ENCODE measurements at places on chromosomes 12 and 14. TPM values are rescaled to one million over a fixed set of nuclear protein-coding genes. Genes with fewer than 3 reads are reported as not detected.

The TM7SF3 gene
- 116 TPM for polyA plus RNA-seq

The NABP2 gene
- polyA plus RNA-seq: 46.9 TPM

The SERPINA5 gene
- not detected for polyA plus RNA-seq

The NEUROD4 gene
- not detected for polyA plus RNA-seq

The AKAP3 gene
- 0.29 TPM for polyA plus RNA-seq

The OTX2 gene
- polyA plus RNA-seq: not detected

The MDM1 gene
- 13.5 TPM for polyA plus RNA-seq

The TAS2R42 gene
- polyA plus RNA-seq: not detected

The FAM161B gene
- polyA plus RNA-seq: 2.6 TPM

The OLR1 gene
- polyA plus RNA-seq: 13.0 TPM

The HOXC12 gene
- not detected for polyA plus RNA-seq

The PSMC6 gene
- 91.9 TPM for polyA plus RNA-seq

The EIF5 gene
- polyA plus RNA-seq: 477 TPM

The CCDC60 gene
- polyA plus RNA-seq: not detected

The ABCC9 gene
- polyA plus RNA-seq: 2.0 TPM

The ARHGAP9 gene
- 1.2 TPM for polyA plus RNA-seq

The SMIM41 gene
- polyA plus RNA-seq: not detected

The KRT6C gene
- not detected for polyA plus RNA-seq

The SLC5A8 gene
- polyA plus RNA-seq: not detected

The GPX2 gene
- polyA plus RNA-seq: 1.3 TPM

The MOK gene
- polyA plus RNA-seq: 14.8 TPM

The SLC38A4 gene
- polyA plus RNA-seq: 7.5 TPM

The SIX1 gene
- 26.9 TPM for polyA plus RNA-seq

The LRRIQ1 gene
- polyA plus RNA-seq: 0.15 TPM

The ABCB9 gene
- 3.4 TPM for polyA plus RNA-seq

The FSCB gene
- polyA plus RNA-seq: not detected

The OR6C2 gene
- polyA plus RNA-seq: not detected

The STAT2 gene
- 193 TPM for polyA plus RNA-seq

The CLEC1B gene
- not detected for polyA plus RNA-seq

The TAS2R50 gene
- 0.21 TPM for polyA plus RNA-seq

The BHLHE41 gene
- 0.96 TPM for polyA plus RNA-seq

The KRT81 gene
- 2.3 TPM for polyA plus RNA-seq

The SCAF11 gene
- 66.2 TPM for polyA plus RNA-seq

The KRT85 gene
- polyA plus RNA-seq: not detected

The HOXC6 gene
- 0.02 TPM for polyA plus RNA-seq

The CCDC38 gene
- not detected for polyA plus RNA-seq

The MDGA2 gene
- not detected for polyA plus RNA-seq

The SSTR1 gene
- 1.0 TPM for polyA plus RNA-seq

The GLT1D1 gene
- polyA plus RNA-seq: not detected

The SLC6A12 gene
- 0.12 TPM for polyA plus RNA-seq

The CLEC7A gene
- not detected for polyA plus RNA-seq

The SMAGP gene
- polyA plus RNA-seq: 38.2 TPM

The ALX1 gene
- polyA plus RNA-seq: not detected

The CMA1 gene
- not detected for polyA plus RNA-seq

The RBMS2 gene
- 96.4 TPM for polyA plus RNA-seq

The FOXA1 gene
- polyA plus RNA-seq: 0.07 TPM

The SCNN1A gene
- polyA plus RNA-seq: 0.26 TPM

The POTEG gene
- polyA plus RNA-seq: not detected

The NRXN3 gene
- polyA plus RNA-seq: 0.96 TPM

The P2RX2 gene
- not detected for polyA plus RNA-seq

The GPR135 gene
- 2.4 TPM for polyA plus RNA-seq

The ZNF10 gene
- 5.6 TPM for polyA plus RNA-seq

The PSMD9 gene
- polyA plus RNA-seq: 57.7 TPM

The TAS2R8 gene
- polyA plus RNA-seq: 0.06 TPM

The LRRC10 gene
- polyA plus RNA-seq: not detected

The LBHD2 gene
- polyA plus RNA-seq: not detected

The KSR2 gene
- polyA plus RNA-seq: not detected

The SERPINA10 gene
- polyA plus RNA-seq: not detected

The SH2B3 gene
- polyA plus RNA-seq: 22.6 TPM
